ENCODE measurements at places on chromosomes 1 and 21.
A peak's percentile ranks its signal among the peaks of the same experiment; 100 is the strongest.

DNA sequence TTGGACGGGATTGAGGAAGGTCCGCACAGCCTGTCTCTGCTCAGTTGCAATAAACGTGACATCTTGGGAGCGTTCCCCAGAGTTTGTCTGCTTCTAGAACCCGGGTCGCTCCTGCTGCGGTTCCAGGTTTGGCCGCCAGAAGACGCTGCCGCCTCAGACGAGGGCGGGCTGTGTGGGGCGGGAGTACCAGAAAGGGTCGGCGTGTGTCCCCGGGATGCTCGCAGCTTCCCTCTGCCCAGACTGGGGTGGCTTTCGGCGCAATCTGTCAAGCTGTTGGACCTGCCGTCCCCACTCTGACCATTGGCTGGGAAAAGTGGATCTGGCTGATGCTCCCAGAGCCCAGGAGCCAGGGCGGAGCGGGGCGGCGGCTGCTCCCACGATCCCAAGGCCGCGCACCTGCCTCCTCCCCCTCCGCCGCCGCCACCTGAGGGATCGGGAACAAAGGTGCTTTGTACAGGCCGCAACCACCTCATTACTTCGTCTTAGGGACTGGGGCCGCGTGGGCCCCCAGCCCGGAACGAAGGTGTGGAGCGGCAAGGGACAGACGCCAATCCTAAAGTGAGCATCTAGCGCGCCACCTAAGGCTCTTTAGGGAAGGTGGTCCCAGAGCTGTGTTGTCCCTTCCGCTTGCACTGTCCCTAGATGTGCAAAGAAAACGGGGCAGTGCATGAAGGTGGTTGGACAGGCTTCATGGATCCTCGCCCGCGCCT, 683 bp upstream of the EFNA4 start:
- DNase-seq = peak; percentile 62

- no peak for DNase-seq
Measured at GRCh38 chr1:243575070-243575469, 275.0 kb downstream of the AKT3 start.

DNA sequence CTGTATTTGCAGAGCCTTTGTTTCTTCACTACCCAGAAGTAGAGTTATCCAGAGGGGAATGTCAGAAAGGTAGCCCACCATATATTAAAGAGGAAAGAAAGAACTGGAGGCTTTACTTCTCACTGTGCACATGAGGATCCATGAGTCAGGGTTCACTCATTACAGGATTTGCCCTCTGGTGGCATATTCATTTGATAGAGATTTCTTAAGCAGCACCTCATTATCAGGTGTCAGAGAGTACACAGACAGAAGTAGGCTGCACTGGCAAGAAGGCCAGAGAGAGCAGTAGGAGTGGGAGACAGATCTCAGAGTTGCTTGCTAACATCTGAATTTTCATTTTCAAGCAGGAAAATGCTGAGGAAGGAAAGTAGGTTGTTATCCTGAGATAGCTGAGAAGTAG, 123.8 kb downstream of the PIK3R3 start:
- DNase-seq = no peak

DNA sequence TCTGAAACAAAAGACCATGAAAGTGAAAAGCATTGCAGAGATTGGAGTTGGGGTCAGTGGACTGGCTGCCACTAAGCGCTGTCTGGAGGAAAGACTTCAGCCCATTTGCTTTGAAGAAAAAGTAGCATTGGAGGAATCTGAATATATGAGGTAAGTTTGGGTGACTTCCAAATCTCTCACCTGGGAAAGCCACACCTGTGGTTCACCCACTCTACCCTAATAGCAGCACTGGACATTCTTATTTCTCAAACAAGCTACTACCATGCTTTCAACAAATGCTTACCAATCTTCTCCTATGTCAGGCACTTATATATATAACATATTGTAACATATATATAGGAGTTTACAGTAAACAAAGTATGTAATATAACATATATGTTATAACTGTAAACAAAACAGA, 76.0 kb upstream of the POGK start:
- no peak for DNase-seq

- no peak for DNase-seq
Measured at GRCh38 chr1:2337501-2337900, 53.9 kb downstream of the MORN1 start.

- DNase-seq = no peak
Measured at GRCh38 chr1:192529031-192529755, 46.4 kb upstream of the RGS1 start.

GRCh38 chr1:86239894-86240293, 83.3 kb upstream of the COL24A1 start:
- DNase-seq = no peak

DNA sequence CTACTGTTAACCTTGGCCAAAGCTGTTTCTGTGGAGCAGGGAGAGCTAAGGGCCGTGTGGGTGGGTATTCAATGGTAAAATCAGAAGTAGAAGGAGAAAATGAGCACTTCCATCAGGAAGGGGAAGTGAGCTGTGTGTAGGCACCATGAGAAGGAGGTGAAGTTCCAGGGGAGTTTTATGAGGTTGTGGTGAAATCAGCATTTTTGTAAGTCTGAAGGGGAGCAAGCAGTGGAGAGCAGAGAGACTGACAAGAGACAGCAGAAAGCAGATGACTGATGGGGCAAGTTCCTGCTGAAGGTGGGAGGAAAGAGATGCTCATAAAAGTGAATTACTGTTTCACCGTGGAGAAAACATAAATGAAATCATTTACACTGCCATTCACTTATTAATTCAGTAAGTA, 2.7 kb upstream of the GPR88 start:
- no peak for DNase-seq

DNA sequence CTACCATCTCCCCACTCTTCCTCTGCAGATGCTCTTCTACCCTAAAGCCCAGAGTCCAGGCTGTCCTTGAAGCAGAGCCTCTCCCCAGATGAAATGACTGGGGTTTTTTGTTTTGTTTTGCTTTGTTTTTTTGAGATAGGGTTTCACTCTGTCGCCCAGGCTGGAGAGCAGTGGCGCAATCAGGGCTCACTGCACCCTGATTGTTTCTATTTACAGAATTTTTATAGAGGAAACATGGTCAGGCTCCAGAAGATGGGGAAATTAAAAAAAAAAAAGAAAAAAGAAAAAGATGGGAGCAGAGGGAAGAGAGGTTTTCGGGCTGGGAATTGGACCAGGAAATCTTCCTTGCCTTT, 43.7 kb upstream of the ZNF281 start:
- no peak for DNase-seq

GRCh38 chr21:39341249-39341923, 7.5 kb downstream of the HMGN1 start:
- no peak for DNase-seq

- DNase-seq = no peak
Measured at GRCh38 chr1:12565094-12565965, 52.7 kb downstream of the DHRS3 start.

- DNase-seq = no peak
Measured at GRCh38 chr1:156157506-156157905, 4.1 kb downstream of the SEMA4A start.

- no peak for DNase-seq
Measured at GRCh38 chr1:162217706-162218105, 148.2 kb downstream of the NOS1AP start.

- no peak for DNase-seq
Measured at GRCh38 chr1:59375321-59376220, 78.7 kb downstream of the FGGY start.

DNA sequence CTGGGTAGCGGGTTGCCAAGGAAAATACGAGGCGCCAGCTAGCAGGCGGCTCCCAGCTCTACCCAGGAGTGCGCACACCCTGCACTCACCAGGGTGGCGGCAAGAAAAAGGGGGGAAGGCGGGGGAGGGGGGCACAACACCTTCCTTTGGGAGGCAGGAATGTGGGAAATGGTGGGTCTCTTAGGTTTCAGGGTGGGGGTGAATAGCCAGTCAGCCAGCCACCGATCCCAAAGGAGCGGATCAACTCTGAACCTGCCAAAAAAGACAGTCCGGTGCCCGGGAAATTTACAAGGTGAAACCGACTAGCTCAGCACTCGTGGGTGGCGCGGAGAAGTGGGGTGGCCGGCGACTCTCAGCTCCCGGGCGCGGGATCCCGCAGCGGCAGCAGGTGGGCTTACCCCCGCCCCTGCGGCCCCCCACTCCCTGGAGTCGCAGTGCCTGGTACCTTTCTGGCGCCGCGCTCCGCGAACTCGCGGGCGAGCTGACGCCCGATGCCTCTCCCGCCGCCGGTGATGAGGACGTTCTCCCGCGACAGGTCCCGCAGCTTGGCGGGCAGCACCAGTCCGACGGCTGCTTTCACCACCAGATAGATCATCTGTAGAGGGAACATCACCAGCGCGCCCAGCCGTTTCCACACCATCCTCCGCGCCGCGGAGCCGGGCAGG, 1.2 kb downstream of the DHRS3 start:
- DNase-seq = no peak

DNA sequence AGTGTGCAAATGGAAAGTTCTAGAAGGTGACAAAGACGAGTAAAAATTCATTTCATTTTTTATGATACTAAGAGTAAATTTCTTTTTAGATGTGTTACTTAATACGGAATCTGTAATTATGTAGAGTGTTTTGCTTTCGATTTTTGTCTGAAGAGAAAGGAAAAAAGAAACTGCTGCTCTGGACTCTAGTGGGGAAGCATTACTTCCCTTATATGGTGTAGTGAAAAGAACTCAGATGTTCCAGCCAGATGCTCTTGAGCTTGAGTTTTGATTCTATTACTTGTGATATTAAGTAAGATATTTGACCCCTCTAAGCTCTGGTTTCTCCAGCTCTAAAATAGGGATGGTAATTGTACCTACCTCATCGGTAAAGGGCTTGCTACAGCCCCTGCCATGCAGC, 12.2 kb upstream of the GPR161 start:
- no peak for DNase-seq

GRCh38 chr21:36883532-36884486, 82.7 kb downstream of the HLCS start:
- DNase-seq = no peak
